NCI-H510A treated with DMSO at 0.1 percent for 48 hours (cell line): ENCODE measurements at places on chromosomes 2 and 18.

DNA sequence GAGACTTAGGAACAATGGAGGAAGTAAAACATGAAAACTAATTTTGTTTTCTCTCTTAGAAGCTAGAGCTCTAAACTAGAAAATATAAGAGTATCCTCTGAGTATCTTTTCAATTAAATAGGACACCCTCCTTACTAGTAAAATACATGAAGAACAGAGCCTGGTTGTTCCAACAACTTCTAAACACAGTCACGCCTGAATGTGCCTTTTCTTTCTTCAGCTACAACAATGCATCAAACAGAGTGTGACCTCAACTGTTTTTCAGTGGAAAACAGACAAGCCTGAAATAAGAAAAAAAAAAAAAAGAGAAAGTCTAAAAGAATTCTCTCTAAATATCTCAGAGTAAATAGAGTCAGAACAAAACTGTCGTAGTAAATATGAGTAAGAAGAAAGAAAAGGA, 928.8 kb downstream of the CNTNAP5 start:
- DNase-seq, result no peak

- DNase-seq, result peak; percentile 51
Measured at GRCh38 chr2:80073134-80073561, 231.4 kb downstream of the LRRTM1 start.

DNA sequence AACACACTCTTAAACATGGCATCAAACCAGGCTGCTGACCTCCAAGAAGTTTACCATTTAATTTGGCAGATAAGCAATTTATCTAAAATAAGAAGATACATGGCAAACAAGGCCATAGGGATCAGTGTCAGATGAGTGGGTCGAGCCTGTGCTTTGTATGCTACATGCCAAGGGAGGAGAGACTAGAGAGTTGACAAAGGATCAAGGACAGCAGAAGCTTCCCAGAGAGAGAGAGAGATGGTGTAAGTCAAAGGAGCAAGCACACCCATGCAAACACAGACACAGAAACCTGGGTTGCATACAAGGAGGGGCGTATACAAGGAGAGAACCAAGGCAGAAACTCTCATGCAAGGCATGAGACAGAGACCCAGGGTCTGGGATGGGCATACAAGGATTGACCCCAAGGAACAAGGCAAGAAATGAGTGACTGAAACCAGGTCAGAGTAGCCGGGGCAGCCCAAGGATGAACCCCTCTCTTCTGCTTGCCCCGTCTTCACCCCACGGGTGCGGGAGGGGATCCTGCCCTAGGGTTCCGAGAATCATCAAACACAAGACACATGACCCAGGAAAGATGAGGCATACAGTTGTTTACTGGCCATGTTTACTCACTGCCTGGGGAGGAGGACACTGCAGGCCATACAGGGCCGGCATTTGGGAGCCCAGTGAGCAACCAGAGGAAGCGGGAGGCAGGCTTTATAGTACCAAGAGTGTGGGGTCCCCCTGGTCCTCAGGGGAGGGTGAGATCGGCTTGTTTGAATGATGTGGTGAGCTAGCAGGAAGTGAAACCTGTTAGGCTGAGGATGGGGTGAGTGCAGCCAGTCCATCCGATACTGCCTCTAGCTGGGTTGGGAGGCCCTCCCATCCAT, 529.2 kb upstream of the ID2 start:
- no peak for DNase-seq

- no peak for DNase-seq
Measured at GRCh38 chr2:10282611-10283105, 20.0 kb upstream of the HPCAL1 start.

GRCh38 chr2:73888388-73888787, 4.4 kb upstream of the ACTG2 start:
- DNase-seq, result no peak

GRCh38 chr2:45212953-45213635, 203.8 kb upstream of the SIX2 start:
- DNase-seq, result peak; percentile 6

GRCh38 chr2:196956069-196956468, 29.6 kb upstream of the PGAP1 start:
- DNase-seq, result no peak

DNA sequence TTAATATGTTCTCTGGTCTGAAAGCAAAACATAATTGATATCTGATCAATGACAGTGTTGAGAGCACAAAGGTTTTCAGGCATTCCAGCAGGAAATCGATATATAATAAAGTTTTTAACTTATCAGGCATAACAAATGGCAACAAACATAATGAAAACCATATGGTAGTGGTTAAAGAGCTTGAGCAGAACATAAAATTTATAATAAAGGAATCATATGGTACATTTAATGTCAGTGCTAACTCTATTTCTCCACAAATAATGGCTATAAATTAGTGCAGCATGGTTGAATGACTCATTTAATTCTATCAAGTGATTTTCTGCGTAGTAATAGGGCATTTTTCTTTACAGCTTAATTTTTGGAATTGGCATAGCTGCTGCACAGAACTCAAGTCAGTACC, 306.2 kb downstream of the FSIP2 start:
- no peak for DNase-seq

DNA sequence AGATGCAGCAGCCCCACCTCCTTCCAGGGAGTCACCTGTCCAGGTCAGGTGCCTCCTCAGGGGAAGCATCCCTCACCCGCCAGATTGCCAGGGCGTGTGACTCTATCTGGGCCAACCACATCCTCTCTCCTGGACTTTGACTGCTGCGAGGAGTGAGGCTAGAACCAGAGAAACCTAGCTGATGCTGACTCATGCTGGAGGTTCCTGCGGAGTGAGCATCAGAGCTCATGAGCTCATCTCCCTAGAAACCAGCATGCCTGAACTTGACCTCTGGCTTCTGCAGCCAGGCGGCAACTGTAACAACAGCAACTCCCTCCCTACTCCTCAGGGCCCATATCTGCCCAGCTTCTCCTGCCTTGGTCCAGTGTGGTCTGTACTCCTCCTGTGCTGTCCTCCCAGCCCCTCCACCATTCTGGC, 28.3 kb upstream of the NT5DC4 start:
- peak; percentile 92 for DNase-seq

DNA sequence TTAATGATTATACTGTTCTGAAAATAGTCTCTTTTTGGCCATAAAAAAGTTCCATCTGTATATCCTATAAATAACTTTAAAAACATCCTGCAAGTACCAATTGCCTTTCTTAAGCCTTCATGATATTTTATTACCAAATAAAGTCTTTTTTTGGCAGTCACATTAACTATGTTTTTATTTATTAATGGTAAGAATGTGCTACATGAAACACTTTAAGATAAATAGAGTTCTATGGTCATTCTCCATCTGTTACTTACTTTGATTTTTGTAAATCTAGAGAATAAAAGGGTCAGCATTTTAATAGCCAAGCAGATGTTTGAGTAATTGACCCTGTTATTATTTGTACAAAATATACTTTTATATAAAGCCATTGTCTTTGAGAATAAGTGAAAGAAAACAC, 52.6 kb downstream of the LCLAT1 start:
- DNase-seq, result no peak

DNA sequence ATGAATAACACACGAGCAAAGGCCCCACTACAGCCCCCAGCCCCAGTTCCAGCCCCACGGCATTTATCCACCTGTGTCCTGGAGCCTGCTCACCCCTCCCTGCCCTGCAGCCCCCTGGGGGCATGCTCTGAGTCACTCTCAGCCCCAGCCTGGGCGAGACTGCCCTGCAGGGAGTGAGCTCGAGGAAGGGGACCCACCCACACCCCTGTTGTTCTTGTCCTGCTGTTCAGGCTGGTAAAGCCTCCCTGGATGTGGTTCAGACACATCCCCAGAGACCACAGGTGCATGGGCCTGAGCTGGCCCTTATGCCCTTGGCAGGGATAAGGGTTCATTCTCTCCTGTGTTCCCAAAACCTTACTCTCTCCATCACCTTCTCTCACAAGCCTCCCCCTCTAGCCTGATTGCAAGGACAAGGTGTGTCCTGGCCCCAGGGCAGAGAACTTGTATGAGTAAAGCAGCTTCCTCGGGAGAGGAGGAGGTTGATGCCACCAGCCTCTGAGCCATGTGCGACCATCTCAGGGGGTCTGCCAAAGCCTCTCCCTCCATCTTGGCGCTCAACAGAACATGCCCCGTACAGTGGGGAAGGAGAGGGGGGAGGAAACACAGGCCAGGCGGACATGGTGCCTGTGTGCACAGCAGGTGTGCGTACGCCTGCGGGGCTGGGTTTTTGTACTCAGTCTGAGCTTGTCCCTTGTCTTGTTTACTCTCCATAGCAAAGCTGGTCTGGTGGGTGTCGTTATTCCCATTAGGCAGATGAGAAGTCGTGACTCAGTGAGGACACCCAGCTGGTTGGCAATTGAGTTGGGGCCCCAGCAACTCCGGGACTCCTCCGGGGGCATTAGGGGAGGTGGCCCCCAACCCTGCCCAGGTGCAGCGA, 64.4 kb downstream of the CIB4 start:
- DNase-seq, result peak; percentile 11

DNA sequence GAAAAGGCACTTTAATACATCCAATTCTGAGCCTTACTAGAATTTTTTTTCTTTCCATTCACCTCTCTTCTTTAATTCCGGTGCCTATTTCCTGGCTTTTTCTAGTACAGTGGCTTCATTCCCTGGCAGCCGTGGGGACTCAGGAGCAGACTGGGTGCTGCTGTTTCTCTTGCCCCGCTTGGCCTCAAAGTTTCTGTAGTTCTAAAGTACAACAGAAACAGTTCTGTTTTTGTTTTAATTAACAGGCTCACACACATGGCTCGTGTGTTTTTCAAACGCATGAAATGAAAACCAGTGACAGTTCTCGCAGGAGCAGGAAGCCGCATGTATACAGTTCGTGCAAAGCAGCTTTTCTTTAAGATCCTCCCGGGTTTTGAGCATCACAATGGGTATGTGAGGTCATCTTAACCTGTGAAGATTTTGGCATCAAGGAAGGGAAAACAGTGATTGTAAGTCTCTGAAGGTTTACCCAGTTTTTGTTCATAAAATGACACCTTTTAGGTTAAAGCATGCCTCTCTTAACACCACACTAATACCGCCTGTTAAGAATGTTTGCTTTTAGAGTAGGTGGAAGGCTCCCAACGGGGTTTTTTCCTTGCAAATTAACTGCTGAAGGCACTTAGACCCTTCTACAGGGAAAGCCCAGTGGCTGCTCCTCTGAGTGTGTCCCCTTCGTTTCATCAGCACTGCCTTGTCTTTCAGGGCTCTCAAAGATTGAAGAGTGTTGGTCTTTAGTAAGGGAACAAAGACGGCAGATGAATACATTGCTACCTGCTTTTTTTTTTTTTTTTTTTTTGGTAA, 5.8 kb downstream of the FZD7 start:
- no peak for DNase-seq

- no peak for DNase-seq
Measured at GRCh38 chr2:169301596-169302335, 60.6 kb downstream of the LRP2 start.

DNA sequence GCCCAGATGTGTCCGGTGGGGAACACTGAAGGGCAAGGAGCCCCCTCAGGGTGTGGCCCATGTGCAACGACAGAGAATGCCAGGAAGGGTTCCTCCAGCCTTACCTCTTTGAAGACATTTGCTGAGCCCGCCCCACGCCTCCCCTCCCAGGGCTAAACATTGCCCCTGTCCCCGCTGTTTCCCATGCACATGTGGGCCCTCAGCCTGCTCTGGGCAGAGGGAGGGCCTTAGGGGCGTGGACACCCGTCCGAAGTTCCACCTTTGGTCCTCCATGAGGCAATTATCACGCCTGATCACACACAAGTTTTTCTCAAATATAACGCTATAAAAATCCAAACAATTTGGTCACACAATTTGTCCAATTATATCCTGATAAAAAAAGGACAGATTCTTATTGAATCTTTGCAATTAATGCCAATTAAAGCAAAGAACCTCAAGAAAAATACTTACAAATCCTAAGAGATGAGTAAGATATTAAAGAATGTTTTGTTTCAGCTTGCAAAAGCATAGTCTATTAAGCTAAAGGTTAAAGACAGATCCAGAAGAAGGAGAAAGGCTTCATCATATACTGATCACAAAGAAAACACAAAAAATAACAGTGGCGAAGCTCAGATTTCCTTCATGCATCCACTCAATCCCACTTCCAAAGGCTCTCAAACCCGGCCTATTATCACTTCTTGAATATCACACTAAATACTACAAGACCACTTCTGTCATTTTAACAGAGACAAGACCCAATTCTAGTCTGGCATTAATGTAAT, 55.2 kb upstream of the LDLRAD4 start:
- no peak for DNase-seq

- no peak for DNase-seq
Measured at GRCh38 chr2:163610817-163611556, 124.8 kb downstream of the FIGN start.

GRCh38 chr2:132503701-132504100, 87.1 kb downstream of the GPR39 start:
- no peak for DNase-seq

DNA sequence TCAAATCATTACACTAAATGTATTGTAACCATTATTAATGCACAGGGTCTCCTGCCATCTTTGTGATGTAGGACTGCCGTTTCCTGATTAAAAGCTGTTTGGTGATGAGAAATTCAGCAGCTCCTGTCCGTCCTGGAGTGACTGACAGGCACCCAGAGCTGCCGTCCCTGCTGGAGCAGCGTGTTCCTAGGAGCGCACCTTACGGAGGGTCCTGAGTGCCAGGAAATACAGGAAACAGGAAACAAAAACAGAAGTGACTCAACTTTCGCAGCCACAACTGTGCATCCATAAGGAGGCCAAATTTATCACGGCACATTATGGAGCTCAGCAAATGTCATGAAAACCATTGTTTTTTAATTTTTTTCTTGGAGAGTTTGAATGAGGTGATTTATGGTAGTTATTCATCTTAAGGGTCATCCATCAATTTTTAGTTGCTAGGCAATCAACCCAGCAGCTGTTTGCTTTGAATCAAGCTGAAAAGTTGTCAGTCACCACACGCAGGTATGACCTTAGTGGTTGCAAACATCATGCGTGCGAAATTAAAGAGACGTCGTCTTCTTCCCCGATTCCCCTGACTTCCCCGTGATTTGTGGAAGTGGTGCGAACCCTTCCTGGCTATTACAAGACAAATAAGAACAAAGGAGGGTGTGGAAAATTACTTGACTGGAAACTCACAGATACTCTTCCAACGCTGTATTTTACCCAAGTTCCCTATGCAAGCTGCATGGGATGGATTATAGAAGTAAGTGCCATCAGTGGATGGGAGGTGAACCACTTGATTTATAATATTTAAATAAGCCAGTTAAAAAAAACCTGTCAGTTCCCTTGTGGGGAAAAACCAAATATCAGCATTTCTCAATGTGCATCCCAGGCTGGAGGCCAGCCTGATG, 19.8 kb downstream of the TSHZ1 start:
- DNase-seq, result no peak
